ENCODE measurements at places on chromosomes 7 and 10. TPM values are rescaled to one million over a fixed set of nuclear protein-coding genes. Genes with fewer than 3 reads are reported as not detected.
A peak's percentile ranks its signal among the peaks of the same experiment; 100 is the strongest.

The NT5C3A gene
- 19.3 TPM for total RNA-seq

The SLC16A12 gene
- total RNA-seq: under 0.01 TPM

The NUB1 gene
- 42.9 TPM for total RNA-seq

The ADAM8 gene
- 2.0 TPM for total RNA-seq

The SPDYE16 gene
- 0.17 TPM for total RNA-seq

The SLC26A3 gene
- total RNA-seq: not detected

The SLC16A9 gene
- total RNA-seq: 0.26 TPM

The UPK3B gene
- under 0.01 TPM for total RNA-seq

The ACSM6 gene
- total RNA-seq: not detected

The CRTAC1 gene
- not detected for total RNA-seq

The HOXA13 gene
- total RNA-seq: not detected

DNA sequence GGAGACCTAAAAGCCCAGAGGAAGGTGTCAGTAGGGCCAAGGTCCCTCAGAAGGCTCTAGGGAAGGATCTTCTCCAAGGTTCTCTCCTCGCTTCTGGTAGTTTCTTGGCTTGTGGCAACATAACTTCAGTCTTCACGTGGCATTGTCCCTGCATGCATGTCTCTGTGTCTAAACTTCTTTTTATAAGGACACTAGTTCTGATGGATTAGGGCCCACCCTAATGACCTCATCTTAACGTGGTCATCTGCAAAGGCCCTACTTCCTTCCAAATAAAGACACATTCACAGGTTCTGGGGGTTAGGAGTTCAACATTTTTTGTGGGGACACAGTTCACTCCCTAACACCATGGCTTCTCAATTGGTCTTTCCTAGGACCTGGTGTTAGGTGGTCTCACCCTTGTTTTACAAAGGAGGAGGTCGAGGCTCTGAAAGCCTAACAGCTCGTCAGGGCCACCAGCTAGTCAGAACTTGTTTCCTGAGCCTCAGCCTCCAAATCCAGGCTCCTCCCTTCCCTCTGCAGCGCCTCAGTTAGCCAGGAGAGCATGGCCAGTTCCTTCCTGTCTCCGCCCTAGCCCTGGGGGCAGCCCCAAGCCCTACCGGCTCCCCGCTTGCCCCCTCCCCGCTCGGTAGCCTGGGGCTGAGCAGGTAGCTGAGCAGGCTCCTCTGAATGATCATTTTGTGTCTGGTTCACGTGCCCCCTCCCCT lies 109.7 kb upstream of the PPIF start:
- no peak for DNase-seq

DNA sequence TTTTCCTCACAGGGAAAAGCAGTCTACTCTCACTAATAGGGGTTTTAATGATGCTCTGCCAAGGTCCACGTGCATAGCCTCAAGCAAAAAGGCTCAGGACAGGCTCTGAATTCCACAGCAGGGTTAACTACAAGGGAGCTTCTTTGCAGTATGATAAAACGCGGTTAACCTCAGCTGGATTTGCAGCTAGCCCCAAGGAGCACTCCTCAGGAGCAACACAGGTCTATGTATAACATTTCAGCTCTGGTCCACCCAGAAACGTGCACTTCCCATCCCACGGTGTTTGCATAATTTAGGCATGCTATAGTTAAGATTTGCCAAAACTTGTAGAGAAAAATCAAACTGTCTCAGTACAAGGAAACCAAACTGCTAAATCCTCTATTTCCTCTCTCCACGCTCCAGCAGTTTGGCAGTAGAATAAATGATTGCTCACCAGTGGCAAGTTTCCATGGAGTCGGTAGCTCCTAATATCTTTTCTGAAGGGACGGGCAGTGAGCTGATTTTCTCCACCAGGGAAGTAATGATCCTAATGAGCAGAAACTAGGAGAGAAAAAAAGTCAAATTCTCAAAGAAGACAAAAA lies 13.1 kb upstream of the ASB4 start:
- peak; percentile 64 for DNase-seq

DNA sequence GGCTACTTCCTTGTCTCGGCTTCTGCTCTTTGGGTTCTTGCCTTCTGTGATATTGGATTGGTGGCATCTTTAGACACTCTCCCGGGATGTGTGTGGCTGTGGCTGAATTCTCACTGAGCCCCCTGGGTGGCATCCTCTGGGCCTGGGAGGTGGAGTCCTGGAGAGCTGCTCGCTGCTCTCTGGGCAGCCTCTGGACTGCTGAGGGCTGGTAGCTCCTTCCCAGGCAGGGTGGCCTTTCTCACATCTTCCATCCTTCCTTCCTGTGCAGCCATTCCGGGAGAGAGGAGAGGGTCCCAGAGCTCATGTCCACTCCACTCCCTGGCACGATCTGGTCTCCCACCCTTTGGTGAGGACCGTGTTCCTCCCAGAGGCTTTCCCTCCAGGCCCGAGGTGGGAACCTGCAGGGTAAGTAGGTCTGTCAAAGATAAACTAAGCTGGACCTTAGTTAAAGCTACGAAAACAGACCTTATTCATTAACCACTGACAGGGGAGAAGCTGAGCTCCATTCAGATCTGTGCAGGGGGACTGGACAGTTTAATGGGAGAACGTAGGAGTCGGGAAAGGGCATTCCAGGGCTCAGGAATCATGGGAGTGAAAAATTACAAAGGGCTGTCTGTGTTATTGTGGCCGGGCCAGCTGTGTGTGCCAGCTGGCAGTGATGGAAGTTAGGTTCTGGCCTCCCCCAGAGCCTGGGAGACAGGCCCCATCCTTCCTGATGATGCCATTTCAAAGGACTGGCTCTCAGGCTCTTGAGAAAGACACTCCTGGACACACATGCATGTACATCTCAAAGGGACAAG lies 8.7 kb downstream of the ATP6V0E2 start:
- DNase-seq: no peak

DNA sequence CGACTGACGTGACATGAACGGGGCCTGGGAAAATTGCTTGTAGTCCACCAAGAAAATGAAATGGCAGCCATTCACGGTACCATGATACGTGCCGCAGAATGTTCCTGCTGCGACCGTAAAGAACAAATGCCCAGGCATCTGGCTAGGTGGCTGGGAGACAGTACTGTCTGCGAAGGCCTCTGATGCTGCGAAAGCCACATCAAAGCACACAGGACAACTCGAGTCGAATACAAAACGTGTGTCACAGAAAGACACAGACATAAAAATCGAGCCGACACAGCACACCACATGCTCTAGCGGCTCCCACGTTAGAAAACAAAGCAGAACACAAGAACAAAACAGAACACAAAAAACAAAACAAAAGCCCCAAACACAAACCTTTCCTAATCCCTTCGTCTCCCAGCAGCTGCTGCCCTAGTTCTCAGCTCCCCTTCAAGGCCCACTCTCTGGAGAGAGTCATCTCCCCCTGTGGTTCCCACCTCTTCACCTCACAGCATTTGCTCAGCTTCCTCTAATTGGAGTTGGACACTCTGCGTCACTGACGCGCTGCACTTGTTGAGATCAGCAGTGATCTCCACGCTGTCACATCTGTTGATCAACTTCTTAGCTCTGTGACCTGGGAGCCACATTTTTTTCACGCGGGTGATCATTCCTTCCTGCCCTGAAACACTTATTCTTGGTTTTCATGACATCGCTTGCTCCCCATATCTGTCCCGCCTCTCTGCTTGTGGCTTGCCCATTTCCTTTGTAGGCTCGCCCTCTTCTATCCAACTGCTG lies 112.2 kb downstream of the CLEC2L start:
- no peak for DNase-seq

GRCh38 chr10:34320265-34320664 lies 494.8 kb downstream of the PARD3 start:
- DNase-seq: no peak

GRCh38 chr10:16943295-16944285 lies 126.4 kb upstream of the RSU1 start:
- DNase-seq: peak; percentile 33

DNA sequence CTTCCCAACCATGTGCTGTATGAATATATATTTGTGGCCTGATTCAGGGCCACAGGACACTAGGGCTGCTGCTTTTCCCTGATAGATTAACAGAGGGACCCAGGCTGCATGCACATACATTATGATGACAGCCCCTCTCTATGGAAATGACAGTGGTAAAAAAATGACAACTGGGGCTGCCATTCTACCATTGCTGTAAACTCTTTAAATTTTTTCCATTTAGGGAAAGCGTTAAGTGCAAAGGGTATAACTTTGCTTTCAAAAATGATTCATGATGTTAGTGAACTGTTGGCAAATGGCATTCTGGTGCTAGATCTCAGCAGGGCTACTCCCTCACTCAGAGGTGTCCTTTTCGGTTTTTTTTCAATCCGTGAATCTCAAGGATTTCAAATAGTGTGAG lies 4.2 kb downstream of the CTBP2 start:
- no peak for DNase-seq

DNA sequence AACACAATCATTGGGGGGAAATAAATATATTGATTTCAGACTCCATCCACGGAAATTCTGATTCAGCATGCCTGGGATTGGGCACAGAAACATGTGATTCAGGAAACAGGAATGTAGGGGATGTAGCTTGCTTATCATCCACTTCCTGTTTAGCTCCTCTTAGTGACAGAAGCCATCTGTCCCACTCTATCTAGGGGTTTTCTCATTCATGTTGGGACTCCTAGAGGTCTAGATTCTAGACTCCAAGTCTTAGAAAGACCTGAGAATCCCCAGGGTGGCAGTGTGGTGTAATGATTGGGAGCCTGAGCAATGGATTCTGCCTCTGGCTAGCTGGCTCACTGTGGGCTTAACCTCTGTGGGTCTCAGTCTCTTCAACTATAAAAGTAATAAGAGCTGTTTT lies 67.9 kb downstream of the CDK1 start:
- peak; percentile 62 for DNase-seq

DNA sequence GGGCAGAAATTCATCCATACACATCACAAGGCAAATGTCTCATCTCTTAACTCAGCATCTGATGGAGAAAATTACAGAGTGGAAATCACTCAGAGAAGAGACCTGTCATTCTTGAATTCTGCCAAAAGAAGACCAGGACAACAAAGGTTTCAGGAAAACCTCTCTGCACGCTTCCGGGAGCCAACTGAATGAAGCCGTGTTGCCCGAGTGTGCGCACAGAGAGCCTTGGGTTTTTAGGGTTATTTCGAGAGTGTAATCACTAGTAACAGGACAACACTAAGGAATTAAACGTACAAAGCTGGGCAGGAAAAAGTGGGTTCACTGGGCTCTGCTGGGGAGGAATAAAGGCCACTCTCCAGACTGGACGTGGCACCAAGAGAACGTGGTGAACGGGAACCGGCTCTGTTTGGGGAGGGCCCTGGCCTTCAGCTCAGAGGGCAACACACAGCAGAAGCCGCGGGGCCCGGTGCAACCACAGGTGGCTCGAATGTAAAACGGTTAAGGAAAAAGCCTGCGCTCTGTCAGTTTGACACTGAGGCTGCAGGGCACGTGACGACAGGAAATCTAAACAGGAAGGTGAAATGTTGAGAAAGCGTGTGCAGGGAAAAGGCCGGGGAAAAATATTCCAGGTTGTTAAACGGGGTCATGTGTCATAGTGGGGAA lies 331.5 kb downstream of the DNAJB6 start:
- no peak for DNase-seq

DNA sequence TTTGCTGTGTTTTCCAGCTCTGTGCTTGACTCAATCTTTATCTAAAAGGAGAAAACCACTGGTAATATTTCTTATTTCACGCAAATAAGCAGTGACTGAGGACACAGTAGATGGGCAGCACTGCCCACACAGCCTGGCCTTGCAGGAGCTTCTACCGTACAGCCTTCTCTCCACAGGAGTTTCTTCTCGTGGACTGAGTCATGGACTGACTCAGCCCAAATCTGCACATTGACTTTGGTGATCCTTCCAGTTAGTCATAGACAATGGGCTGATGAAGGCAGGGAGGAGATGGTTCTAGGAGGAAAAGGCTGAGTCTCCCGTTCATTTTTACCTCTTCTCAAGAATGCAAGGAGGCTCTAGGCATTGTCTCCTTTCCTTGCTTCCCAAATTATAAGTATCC lies 200.7 kb downstream of the RAPGEF5 start:
- peak; percentile 83 for DNase-seq

DNA sequence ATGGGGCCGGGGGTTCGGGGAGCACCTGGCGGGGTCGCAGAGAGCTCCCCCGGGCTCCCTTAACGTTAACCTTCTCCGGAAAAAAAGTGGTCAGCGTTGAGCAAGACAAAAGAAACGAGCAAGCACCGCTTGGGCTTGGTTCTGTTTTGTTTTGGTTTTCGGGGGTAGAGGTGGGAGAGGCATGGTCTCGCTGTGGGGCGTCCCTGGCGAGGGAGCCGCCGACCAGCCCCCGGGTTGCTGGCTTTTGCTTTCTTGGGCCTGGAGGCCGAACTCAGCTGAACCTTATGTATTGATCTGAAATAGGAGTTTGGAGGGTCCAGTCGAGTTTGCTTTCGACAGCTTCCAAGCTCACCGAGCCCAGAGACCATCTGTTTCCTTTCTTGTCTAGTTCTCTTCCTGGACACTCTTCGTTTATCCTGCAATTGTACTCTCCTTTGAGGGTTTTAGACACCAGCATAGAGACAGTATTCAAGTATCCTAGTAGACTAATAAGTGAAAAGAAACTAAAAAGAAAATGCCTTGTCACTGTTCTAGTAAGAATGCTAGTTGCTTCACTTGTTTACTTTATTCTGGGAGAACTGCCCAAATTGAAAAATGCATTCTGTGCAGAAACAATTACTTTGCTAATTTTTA lies 980 bp downstream of the FHIP2A start:
- peak; percentile 55 for DNase-seq

Measured in fibroblast of lung (primary cell).